ENCODE measurements at places on chromosomes 1 and 21.

- DNase-seq = no peak
Measured at GRCh38 chr1:160629286-160630210, 17.3 kb downstream of the SLAMF1 start.

DNA sequence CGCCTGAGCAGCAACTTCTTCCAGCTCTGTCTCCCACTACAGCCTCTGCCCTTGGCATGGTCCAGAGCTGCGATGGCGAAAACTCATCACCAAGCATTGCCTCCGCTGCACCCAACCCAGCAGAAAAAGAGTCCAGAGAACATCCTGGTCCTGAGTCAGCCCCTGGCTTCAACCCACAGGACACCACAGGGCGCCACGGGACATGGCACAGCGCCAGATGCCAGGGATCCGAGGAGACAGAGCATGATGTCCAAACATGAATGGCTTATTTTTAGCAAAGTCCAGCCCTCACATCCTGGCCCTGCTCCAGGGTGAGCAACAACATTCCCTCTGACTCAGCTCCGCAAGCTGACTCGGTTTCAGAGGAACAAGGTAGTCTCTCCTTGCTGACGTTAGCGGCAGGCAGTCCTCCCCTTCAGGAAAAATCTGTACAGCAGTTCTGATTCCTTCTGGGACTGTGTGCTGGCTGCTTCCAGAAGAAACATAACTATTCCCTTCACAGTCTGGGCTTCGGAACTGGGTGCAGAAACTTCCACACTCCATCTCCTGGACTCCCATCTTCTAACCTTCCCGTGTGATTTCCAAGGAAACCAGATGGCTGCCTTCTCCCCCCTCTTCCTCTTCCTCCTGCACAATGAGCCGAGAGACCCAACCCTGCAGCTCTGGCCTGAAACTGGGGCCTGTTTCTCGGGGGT, 131.3 kb downstream of the TOMM20 start:
- peak; percentile 31 for DNase-seq

GRCh38 chr1:15106608-15107007, 46.9 kb upstream of the TMEM51 start:
- DNase-seq = no peak

- no peak for DNase-seq
Measured at GRCh38 chr1:36285443-36286101, 20.6 kb upstream of the SH3D21 start.

- DNase-seq = no peak
Measured at GRCh38 chr1:147162093-147162492, 10.2 kb downstream of the PRKAB2 start.

DNA sequence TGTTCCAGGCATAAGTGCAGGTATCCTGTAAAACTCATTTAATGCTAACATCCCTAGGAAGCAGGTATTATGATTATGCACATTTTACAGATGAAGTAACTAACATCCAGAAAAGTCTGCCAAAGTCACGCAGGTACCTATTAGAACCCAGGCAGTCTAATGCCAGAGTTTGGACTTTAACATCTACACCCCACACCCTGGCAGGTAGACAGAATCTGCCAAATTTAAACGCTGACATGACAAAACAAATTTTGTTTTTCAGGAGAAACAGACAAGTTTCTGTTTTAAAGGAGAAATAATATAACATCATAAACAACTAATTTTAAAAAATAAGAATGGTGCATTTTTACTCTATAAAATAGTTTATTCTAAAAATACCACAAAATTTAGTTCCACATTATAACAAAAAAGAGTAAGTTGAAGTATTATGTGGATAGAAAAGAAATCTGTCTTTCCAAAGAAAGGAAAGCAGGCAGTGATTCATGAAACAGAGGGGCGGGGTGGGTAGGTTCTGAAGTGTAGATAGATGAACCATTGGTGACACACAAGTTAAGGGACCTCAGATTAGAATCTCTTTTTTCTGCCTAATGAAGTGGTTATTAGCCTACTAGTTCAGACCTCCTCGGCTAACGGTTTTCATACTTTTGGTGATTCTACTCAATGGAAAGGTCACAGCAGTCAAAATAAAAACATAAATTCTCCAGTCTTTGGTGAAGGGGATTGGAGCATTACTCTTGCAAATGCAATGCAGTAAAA, 1.7 kb downstream of the ASPM start:
- no peak for DNase-seq

DNA sequence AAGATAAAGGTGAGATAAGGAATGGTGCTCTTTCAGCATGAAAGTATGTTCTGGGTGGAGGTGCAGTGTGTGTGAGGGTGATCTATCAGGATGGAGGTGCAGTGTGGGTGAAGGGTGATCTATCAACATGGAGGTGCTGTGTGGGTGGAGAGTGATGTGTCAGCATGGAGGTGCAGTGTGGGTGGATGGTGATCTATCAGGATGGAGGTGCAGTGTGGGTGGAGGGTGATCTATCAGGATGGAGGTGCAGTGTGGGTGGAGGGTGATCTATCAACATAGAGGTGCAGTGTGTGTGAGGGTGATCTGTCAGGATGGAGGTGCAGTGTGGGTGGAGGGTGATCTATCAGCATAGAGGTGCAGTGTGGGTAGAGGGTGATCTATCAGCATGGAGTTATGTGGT, 12.3 kb upstream of the MAP10 start:
- no peak for DNase-seq

DNA sequence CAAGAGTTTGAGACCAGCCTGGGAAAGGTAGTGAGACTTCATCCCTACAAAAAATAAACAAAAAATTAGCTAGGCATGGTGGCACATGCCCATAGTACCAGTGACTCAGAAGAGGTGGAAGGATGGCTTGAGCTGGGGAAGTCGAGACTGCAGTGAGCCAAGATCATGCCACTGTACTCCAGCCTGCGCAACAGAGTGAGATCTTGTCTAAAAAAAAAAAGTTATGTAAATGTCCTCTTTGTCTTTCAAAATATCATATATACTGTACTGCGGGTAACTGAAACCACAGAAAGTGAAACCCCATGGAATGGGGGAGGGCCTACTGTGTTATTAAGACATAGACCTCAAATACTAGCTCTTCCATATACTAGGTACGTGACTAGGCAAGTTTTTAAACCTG, 20.8 kb downstream of the ACADM start:
- no peak for DNase-seq

- no peak for DNase-seq
Measured at GRCh38 chr1:202571719-202572339, 138.4 kb downstream of the SYT2 start.

GRCh38 chr1:164054331-164054730, 504.7 kb upstream of the PBX1 start:
- no peak for DNase-seq

GRCh38 chr1:49050041-49050440, 273.4 kb upstream of the BEND5 start:
- no peak for DNase-seq

DNA sequence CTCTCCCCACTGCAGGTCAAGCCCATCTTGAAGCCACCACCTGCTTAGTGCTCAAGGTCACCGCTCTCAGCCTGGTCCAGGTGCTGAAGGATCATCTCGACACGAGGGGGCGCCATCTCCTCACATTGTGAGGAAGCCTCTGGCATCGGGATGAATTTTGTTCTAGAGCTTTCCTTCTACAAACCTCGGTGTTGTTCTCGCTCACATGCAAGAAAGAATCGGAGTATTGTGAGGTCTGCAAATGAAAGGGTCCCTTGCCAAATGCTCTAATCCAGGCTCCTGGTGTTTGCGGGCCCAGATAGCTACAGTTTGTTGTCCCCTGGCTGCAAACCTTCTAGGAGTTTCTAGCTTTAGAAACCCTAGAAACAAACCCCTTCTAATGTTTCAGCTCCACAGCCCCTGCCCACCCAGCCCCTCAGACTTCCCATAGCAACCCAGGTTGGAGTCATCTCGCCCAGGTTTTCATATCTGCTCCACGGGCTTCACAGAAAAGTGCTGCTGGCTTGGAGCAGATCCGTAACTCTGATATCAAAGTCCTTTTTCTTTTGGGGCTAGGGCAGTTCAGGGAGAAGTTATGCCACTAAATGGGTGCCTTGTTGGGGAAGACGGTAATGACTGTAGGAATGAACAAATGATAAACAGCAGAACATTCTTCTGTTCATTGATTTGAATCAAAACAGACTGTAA, 8.6 kb upstream of the ATP5PO start:
- DNase-seq = peak; percentile 42

GRCh38 chr1:87588495-87588894, 259.8 kb downstream of the LMO4 start:
- DNase-seq = no peak

- no peak for DNase-seq
Measured at GRCh38 chr1:228837817-228838716, 102.8 kb downstream of the RHOU start.

DNA sequence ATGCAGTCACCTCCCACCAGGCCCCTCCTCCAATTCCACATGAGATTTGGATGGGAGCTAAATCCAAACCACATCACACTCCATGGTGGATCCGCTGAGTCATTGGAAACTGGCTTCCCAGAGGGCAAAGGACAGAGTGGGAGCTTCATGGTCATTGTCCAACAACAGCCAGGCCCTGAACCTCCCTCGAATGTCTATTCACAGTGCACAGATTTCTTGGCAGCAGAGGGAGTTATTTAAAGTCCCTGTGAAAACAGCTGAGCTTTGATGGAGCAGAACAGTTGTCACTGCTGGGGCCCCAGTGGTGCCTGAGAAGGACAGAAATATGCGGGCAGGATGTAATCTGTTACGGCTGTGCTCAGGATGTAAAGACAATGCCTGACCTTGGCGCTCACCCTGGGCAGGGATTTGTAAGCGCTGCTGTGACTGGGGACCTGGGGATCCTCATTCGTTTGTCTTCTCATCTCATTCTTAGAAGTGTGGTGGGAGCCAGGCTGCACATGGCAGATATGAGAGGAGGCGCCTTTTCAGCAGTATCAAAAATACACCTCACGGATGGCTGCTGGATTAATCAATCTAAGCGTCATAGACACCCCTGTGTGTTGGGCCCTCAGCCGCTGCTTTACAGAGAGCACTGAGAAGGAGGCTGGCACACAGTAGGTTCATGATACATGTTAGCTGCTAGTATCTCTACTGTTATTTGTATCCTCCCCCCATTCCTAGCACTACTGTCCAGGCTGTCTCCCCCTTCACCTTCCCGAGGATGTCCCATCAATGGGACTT, 439.4 kb downstream of the PTPRU start:
- DNase-seq = no peak

- no peak for DNase-seq
Measured at GRCh38 chr1:198610362-198610761, 28.5 kb upstream of the PTPRC start.

DNA sequence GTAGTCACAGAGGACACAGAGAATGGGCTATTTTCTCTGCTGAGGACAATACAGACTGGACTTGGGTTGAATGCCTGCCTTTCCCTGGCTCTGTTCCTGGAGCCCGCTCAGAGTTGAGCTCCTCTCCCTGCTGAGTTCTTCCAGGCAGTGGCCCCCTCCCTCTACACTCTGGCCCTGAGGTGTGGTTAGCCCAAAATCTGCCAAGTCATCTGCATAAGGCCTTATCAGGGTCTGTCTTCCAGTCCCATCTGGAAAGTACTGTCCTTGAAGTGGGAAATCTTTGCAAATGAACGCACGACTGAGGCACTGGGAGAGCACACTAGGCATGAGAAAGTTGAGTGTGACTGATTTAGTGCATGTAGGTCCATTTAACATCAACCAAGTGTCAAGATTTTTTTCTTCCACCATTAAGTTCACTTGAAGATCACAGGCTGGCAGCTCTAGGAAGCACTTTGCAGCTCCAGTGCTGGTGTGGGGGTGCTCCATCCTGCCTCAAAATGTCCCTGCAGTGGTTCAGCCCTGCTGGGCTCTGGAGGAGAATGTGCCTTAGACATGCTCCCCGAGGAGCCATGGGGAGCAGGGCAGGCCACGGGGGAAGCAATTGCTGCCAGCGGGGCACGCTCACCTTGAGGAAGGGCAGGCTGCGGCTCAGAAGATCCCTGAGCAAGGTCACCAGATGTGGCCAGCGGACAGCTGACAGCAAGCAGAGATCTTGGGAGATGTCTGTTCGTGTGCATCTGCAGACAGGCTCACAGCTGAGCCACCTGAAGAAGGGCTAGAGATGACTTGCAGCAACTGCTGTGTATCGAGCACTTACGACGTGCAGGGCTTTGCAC, 41.5 kb downstream of the IER5 start:
- DNase-seq = no peak

DNA sequence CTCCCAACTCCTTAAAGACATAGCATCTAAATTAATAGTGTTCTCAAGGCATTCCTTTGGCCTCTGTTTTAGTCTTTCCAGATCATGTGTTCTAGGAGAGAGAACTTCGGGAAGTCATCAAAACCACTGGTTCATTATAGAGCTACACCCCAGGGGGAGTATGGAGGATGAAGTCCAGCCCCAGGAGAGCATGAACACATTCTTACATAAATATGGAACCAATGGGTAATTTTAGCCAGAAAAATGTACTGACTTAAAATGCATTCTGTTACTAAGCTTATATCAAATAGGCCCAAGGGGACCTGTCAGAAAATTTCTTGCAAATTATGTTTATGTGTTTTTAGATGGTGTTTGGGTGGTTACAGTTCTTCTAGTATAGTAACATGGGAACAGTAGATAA, 165.2 kb downstream of the NTMT2 start:
- DNase-seq = no peak

GRCh38 chr1:117611121-117611601, 5.3 kb downstream of the TENT5C start:
- no peak for DNase-seq

GRCh38 chr21:43703035-43703880, 15.7 kb upstream of the PDXK start:
- no peak for DNase-seq

- no peak for DNase-seq
Measured at GRCh38 chr1:159992161-159992560, 38.1 kb upstream of the SLAMF9 start.

GRCh38 chr1:64962441-64962840, 3.9 kb downstream of the JAK1 start:
- no peak for DNase-seq

DNA sequence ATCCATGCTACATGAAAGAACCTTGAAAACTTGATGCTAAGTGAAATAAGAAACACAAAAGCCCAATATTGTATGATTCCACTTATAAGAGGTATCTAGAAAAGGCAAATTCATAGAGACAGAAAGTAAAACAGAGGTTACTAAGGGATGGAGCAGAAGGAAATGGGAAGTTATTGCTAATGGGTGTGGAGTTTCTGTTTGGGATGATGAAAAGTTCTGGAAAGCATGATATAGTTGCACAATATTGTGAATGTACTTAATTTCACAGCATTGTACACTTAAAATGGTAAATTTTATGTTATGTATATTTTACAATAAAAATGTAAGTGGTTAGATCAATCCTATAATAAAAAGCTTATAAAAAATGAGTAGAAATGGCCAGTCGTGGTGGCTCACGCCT, 1.6 kb upstream of the NECAP2 start:
- DNase-seq = no peak

DNA sequence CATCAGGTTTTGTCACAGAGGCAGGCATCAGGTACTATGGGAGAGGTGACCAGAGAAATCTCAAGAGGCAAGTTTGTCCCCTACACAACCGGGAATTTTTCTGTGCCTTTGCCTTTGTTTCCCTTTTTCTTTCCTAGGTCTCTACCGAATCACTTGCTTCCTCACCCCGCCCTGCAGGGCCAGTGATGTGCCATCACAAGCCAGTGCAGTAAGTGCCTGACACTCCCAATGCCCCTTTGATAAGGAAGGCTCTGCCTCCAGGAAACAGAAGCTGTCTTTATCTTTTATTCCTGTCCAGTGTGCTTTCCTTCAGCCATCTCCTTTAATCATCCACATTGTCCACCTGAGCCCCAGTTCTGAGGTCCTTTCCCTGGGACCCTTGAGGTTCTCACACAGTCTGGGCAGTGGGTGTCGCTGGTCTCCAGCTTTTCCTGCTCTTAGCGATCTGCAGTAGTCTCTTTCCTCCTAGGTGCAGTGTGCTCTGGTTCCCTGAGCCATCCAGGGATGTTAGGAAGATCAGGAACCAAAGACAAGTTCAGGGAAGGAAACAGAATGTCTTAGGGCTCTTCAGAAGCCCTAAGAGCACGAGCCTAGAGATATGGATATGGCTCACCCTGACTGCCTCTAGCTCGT, 36.6 kb downstream of the GJA5 start:
- no peak for DNase-seq

Data from esophagus squamous epithelium (tissue), 5 donors.